Activated CD4-positive, CD25-positive, alpha-beta regulatory T cell (primary cell): ENCODE measurements at places on chromosomes 2 and 18.
A peak's percentile ranks its signal among the peaks of the same experiment; 100 is the strongest.

DNA sequence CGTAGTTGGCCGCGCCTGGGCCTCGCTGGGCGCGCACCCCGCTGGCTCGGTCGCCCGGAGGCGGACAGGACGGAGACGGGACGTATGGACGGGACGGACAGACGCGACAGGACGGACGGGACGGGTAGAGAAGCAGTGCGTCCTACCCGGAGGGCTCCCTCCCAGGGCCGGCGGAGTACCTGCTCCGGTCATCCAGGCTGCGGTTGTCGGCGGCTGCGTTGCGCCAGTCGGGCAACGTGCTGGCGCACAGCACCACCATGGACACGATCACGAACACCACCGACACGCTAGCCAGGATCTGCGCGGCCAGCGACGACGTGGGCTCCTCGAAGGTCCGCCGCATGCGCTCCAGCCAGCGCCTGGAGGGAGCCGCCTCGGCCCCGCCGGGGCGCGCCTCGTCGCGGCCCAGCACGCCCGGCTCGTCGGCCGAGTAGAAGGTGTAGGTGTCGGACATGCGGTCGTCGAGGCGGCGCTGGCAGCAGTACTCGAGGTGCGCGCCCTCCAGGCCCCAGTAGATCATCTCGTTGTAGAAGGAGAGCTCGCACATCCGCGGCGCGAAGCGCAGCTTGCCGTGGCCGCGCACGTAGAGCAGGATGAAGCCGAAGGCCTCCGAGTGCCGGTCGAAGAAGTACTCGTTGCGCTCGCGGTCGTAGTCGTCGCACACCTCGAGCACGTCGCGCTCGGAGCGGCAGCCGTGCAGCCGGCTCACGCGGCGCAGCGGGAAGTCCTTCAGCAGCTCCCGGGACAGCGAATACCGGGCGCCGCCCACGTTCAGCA is 903 bp downstream of the KCNG3 start:
- no peak for DNase-seq

DNA sequence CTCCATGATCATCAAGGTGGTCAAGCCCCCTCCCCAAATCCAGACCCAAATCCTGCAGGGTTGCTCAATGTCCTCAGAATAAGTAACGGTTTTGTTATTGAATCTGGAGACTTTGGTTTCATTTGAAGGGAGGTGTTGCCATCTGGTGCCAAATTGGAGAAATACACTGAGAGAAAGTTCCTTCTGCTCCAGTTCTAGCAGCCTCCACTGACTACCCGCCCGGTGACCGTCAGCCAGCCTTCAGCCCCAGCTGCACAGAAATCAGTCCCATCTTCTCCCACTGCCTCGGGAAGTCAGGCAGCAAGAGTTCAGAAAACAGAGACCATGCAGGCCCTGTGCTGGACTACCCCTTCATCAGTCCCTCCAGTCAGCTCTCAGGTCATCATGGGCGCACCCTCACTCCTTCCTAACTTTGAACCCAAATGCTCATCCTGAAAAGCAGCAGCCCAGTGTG is 38.7 kb downstream of the PKDCC start:
- no peak for DNase-seq

- DNase-seq, result no peak
Observed at GRCh38 chr2:85861180-85861579, 27.6 kb downstream of the ST3GAL5 start.

DNA sequence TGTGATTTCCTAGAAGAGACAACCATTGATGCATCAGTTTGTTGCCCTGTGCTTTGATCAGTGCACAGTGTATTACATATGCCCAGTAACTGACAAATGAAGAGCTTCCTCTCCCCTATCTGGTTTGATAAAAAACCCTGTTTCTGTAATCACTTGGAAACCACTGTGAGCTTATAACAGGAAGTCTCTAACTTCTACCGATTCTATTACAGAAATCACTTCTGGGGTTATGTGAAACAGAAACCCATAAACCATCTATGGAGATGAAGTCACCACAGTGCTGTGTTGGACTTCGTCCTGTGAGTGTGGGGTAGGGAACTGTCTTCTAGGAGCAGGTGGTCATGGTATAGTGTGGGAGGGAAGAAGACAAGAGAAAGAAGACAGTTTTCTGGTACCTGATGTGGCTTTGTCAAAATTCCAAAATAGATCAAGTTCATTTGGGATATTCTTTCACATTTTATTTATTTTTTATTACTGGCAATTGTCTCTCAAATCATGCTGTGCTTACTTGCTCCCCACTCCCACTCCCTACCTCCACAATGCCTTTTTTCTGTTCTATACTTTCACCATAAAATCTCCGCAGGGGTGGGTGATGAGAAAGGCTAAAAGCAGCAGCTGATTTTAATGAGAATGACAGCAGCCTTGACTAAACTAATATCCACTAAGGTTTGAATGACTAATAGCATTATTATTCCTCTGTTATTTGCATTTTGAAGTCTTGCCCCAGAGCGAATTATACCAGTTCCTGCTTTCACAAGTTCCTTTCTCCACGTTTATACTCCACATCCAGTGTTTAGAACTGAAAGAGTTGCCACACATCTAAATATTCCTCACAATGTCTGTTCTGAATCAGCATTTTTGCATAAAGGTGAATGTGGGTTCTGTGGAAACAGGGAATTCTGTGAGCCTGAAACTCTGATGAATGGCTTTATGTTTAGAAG is 41.7 kb upstream of the RND3 start:
- no peak for DNase-seq

DNA sequence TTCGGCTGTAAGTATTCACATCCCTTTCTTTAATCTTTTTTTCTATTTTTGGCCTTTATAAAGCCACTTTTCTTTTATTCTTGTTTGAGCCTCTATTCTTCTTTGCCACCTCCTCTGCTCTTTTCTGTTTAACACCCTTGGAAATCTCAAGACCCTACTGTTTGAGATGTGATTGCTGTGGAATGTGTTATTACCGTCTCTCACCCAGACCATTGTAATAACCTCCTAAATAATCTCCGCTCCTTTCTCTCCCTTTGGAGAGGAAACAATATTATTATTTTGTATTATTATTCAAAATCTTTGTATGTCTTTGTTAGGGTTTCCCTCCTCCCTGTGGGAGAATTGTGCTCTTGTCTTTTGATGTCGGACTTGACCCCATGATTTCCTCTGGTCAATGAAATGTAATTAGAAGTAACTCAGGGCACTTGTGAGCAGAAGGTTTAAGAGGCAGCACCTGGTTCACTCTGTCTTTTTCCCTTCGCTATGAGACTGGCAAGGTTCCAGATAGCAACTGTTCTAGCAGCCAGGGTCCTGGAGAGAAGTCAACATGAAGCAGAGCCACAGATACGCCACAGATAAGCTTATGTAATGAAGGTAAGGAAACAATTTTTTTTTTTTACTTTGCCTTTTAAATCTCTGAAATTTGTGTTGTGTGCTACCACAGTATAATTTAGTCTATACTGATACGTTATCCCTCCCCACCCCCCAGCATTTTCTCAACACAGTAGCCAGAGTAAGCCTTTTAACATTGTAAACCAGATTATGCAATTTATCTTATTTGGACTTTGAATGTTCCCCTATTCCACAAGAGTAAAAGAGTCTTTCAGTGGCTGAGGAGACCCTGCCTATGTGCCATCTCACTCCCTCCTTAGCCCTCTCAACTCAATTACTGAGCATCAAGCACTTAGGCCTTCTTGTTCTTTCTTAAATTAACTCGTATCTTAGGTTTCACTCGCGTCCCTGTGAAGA is 601.2 kb upstream of the ZNF804A start:
- no peak for DNase-seq

DNA sequence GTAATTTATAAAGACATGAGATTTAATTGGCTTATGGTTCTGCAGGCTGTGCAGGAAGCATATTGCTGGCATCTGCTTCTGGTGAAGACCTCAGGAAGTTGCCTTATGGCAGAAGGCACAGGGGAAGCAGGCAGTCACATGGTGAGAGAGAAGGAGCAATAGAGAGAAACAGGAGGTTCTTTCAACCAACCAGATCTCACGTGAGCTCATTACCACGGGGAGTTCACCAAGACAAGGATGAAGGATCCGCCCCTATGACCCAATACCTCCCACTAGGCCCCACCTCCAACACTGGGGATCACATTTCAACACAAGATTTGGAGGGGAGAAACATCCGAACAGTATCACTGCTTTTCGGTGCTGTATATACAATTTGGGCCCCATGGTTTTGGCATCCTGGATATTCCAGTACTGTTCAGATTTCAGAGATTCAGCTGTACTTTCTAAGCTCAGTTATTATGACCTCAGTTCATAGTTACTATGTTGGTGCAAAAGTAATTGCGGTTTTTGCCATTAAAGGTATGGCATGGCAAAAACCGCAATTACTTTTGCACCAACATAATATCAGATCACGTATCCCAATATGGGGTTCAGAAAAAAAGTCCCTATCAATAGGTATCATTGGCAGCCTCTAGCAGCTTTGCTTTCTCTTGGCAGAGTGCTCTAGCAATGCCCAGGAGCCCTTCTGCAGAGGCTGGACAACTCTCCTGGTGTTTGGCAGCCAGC is 189.6 kb upstream of the SIX3 start:
- no peak for DNase-seq

- DNase-seq, result no peak
Observed at GRCh38 chr2:72778410-72778809, 47.4 kb downstream of the EXOC6B start.

DNA sequence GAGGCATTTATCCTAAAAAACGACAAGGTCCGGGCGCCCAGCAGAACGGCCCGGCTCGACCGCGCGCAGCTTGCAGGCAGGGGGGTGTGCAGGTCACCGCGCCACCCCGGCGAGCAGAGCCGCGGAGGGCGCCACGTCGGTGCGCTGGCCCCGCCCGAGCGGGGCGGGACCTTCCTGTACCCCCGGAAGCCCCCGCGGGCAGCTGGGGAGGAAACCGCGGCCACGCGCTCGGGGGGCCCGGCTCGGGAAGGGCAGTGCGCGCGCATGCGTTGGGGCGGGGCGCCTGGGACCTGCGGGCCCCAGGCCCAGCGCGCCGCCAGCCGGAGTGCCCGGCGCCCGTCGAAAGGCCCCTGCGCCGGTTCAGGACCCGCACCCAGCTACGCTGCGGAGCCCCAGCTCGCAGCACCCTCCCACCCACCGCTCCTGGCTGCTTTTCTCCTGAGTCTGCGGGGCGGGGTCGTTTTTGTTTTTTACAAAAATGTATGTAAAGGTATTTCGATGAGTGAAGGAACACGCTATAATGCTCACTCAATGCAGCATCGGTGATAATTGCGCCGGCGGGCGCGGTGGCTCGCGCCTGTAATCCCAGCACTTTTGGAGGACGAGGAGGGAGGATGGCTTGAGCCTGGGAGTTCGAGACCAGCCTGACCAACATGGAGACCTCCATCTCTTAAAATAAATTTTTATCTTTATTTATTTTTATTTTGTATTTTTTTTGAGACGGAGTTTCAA is 47.7 kb upstream of the POMC start:
- peak; percentile 58 for DNase-seq

GRCh38 chr2:37711308-37711731 is 39.9 kb upstream of the CDC42EP3 start:
- DNase-seq, result no peak

- no peak for DNase-seq
Observed at GRCh38 chr2:96085541-96086355, 30.6 kb downstream of the ADRA2B start.

GRCh38 chr18:6270771-6271216 is 143.9 kb downstream of the L3MBTL4 start:
- no peak for DNase-seq

DNA sequence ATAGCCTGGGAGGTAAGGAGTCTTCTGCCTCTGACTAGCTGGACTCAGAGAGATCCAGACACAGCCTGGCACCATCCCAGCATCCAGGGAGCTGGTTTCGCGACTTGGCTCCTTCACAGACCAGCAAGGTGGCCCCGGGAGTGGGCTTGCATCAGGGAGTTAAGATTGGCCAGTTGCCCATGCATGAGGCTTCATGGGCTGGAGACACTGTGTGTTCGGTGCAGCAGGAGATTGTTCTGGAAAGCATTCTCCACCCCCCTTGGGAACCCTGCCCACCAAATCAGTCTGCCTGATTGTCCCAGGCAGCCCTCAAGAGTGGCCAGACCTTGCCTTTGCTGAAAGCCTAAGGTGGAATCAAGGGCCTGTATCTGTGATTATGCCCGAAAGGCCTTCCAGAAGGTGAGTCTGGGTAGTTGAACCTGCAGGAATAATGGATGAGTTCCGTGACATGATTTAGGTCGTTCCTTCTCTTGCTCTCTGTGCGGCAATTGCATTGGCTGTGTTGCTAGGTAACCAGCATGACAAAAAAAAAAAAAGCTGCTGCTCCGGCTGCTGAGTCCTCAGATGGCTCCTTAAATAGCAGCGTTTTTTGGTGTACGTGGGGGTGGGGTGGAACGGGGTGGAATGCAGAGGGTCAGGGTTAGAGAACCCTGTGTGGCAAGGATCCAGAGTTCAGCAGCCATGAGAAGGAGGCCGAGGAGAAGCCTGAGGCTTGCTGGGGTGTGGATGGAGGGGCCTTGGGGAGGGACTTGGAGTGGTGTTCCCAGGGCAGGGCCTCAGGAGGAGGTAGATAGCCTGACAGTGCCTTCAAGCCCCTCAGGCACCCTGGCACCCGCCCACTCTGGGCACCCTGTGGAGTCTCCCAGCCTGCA is 93.0 kb upstream of the MCFD2 start:
- DNase-seq, result no peak

DNA sequence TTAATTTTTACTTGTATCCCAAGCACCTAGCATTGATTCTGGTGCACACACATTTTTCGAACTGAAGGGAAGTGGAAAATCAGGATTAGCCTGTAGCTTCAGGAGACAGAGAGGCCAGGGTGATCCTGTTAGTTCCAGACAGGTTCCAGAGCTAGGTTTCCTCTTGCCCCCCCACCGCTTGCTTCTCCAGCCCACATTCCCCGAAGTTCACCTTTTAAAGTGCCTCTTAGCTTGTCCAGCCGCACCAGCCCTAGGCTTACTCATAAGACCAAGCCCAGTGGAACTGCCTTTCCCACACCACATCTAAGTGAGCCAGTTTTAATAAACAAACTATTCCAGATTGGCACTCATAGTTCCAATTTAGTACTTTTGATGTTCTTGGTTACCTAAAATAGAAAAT is 898.6 kb upstream of the KLHL29 start:
- DNase-seq, result no peak

- no peak for DNase-seq
Observed at GRCh38 chr2:166613226-166613625, 119.2 kb upstream of the SCN7A start.

GRCh38 chr2:43087413-43087812 is 139.0 kb downstream of the ZFP36L2 start:
- DNase-seq, result no peak

GRCh38 chr2:66836851-66837250 is 401.9 kb downstream of the MEIS1 start:
- DNase-seq, result no peak

- no peak for DNase-seq
Observed at GRCh38 chr2:15630978-15631719, 39.5 kb downstream of the DDX1 start.

DNA sequence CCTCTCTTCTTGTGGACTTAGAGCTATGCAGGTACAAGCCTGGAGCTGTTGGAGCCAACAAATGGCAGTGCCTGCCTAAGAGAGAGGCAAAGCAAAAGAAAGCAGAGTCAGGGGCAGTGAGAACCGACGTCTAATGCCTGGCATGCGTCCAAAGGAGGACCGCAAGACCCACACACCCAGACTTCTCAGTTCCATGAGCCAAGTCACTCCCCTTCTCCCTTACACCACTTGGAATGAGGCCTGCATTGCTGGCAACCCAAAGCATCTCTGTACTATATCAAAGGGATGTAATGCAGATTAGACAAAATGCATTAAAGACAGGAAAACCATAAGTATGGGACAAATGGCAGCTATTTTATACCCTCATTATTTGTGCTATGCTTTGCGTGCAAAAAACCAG is 49.9 kb upstream of the RNU4ATAC start:
- DNase-seq, result no peak

GRCh38 chr2:39501412-39501811 is 64.3 kb upstream of the MAP4K3 start:
- DNase-seq, result no peak
